NCI-H69 (cell line): ENCODE measurements at places on chromosomes 13 and 19.
A peak's percentile ranks its signal among the peaks of the same experiment; 100 is the strongest.

DNA sequence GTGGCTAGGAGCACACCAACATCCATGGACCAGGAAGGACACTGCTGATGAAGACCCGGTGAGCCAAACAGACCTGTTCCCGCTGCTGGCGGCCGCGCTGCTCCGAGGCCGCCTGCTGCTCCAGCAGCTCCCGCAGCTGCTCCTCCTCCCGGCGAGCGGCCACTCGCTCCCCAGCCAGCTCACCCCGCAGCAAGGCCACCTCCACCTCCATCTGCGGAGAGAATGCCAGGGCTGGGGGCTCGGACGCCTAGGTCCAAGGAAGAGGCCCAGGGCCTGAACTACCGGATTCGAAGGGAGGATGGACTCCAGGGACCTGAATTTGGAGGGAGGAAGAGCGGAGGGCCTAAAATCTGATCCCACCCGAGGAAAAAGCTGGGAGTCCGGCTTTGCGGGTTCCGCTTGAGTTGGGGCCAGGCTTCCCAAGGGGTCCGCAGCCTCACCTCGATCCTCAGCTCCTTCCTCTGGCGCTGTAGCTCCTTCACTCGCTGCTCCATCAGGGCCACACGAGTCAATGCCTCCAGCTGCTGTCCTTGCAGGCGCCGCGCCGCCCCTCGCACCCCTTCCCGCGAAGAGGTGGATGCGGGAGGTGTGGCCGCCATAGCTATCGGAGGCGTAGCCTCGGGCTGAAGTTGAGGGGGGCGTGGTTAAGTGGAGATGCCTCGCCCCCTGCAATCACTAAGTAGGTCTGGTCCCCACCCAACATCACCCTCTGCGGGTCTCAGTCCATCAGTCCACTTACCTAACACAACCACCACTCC, 2.7 kb downstream of the PHLDB3 start:
- peak; percentile 67 for DNase-seq

DNA sequence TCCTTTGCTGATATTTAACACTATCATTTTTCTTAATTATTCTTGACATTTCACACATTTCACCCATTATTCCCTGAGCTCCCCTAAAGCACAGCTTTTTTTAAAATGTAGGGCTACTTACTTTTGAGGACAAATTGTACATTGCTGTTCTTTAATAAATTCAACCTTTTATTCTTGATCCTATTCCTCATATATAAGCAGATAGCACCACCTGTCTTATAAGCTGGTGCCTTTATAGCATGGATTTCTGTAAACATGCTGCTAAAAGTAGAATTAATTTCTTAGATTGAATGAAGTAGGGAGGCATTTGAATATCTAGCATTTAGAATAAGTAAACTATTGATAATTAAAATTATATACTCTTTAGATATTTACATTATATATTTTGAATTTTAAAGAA, 603.4 kb upstream of the PCDH9 start:
- DNase-seq: peak; percentile 40

- no peak for DNase-seq
Measured at GRCh38 chr19:14177496-14178074, 28.4 kb downstream of the ADGRL1 start.

GRCh38 chr19:16135430-16136127, 7.9 kb upstream of the HSH2D start:
- DNase-seq: no peak

- no peak for DNase-seq
Measured at GRCh38 chr19:954272-954671, 28.4 kb downstream of the ARID3A start.
